ENCODE measurements at places on chromosomes 6 and 20.

DNA sequence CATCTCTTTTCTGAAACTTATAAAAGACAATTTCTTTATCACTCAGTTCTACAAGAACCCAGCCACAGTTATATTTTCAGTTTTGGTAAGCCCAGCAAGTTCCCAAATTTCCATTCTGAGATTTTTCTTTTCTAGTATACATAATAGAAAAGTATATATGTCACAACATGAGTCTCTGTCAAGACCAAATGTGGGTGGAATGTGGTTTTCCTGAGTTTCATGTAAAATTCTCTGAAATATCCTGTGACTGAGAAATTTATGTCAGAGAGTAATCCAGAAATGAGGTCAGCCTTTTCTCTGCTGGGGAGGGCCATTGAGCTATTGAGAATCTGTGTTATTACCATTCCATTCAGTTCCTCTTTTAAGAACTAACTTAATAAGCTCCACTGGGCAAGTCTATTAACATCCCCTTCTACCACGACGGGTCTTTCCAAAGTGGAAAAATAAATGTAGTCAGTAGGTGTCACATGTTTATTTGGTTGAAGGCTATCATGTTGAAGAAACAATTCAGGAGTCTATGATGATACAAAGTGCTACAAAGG lies 100.7 kb upstream of the HMGN3 start:
- DNase-seq: no peak

- no peak for DNase-seq
Observed at GRCh38 chr20:4120921-4121321, 105.6 kb upstream of the RNF24 start.

DNA sequence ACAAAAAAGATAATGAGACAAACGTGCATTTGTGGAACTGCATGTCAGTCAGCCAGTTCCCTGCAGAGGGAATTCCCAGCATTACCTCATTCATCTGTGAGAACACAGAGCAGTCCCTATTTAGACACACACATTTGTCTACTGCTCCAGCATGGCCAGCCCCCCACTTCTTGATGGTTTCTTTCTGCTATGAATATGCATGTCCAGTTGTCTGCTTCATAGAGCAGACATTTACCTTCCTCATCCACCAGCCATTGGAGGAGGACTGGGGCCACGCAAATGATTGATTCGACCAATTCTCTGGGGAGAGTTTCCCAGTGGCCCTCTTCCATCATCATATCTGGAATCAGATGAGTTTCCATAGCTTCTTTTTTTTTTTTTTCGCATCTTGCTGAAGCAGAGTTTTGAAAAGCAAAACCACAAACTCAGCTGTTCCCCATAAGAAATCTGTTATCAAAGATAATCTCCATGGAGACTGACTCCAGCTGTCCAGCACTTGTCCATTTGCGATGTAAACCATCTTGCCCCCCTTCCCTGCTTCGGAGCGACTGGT lies 11.8 kb downstream of the ENPP1 start:
- DNase-seq: no peak

DNA sequence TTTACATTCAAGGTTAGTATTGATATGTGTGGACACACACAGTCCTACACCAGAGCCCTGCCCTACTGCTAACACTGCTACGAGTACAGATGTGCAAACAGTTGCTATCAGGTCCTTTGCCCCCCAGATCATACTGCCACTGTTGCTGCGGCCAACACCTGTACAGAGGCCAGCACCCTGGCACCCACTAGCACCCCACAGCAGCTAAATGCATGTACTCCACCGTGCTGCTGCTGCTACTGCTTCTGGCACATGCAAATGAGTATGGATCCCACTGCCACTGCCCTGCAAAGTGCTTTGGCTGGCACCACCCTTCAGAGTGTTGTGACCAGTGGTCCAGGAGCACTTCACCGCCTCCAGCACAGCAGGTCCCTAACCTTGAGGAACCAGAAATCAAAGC lies 621.9 kb downstream of the GRIK2 start:
- DNase-seq: no peak

DNA sequence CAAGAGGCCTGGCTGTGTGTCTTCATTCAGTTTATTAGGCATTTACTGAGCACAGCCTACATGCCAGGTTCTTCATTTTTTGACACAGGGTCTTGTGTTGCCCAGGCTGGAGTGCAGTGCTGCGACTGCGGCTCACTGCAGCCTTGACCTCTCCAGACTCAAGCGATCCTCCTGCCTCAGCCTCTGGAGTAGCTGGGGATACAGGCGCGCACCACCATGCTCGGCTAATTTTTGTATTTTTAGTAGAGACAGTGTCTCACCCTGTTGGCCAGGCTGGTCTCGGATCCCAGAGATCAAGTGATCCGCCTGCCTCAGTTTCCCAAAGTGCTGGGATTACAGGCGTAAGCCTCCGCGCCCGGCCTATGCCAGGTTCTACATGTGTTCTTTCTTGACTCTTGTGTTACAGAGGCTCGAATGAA lies 601 bp upstream of the ATRN start:
- DNase-seq: no peak

- no peak for DNase-seq
Observed at GRCh38 chr20:43508604-43509040, 1.1 kb downstream of the L3MBTL1 start.

DNA sequence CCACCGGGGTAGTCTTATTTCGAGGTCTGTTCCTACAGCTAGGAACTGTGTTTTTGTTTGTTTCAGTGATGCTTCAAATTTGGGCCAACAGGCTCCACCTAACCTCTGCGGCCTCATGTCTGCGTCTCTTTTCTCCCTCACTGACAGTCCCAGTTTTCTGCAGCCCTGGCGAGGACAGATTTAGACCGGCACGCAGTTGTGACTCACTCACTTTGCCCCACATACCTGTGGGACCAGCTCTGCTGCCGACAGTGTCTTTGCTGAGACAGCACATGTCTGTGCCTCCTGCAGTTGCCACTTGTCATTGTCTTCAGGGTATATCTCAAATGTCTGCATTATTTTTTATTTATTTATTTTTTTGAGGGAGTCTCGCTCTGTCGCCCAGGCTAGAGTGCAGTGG lies 29.2 kb downstream of the OSBPL2 start:
- no peak for DNase-seq

DNA sequence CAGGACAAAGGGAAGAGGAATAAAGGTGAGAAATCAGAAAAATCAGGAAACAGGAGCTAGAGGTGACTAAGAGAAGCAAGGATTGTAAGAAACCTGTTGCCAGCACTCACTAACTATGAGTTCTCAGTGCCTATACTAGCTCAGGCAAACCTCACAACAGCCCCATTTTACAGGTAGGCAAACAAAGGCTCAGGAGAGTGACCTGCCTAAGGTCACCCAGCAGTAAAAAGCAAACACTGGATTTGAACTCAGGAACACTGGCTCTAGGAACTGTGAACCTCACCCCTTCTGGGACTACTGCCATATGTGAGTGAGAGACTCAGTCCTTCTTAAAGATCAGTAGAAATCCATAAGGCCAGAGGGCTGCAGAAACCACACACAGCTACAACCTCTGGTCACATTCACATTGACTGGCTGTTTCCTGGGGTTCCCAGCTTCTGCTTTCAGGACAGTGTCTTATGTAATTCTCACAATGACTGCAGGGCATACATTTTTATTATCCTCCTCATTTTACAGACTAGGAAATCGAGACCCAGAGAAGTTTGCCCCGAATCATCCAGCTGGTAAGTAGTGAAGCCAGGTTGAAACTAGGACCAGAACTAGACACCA lies 80.7 kb upstream of the MAFB start:
- no peak for DNase-seq

All from mucosa of gallbladder (tissue), 1 donor.